H9 (cell line): ENCODE measurements at places on chromosomes 5 and 9.

DNA sequence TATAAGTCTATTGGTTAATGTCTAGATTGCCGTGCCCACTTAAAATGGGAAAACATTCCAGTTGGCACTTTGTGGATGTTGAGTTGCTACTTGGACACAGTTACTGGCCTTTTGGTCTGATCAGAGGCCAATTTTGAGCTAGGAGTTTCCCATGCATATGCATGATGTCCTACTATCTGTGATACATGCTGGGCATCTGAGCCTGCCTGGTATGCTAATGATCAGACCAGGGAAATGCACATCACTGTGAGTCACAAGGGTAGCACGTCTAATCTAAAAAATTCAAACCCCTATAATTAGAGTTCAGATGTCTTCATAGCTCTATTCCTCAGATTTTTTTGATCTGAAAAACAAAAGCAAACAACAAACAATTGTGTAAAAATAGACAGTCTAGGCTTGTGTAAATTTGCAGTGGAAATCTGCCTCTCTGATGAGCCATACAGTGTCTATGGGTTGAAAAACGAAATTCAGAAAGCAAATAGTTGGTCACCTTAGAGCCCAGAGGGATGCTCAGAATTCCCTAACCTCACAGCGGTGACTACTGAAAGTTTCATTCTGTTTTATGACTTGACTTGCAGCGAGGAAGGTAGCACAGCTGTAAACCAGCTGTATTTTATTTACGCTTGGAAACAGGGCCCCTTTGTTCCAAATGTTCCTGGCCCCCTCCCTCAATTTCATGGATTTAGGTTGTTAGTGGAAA, 37.3 kb downstream of the PALM2AKAP2 start:
- DNase-seq, result no peak

- no peak for DNase-seq
Observed at GRCh38 chr5:67106626-67107342, 89.8 kb downstream of the CD180 start.

GRCh38 chr5:96329886-96330529, 103.0 kb downstream of the PCSK1 start:
- no peak for DNase-seq

- DNase-seq, result no peak
Observed at GRCh38 chr9:68709291-68710110, 4.5 kb downstream of the PIP5K1B start.

- no peak for DNase-seq
Observed at GRCh38 chr9:3433066-3433465, 92.7 kb downstream of the RFX3 start.

DNA sequence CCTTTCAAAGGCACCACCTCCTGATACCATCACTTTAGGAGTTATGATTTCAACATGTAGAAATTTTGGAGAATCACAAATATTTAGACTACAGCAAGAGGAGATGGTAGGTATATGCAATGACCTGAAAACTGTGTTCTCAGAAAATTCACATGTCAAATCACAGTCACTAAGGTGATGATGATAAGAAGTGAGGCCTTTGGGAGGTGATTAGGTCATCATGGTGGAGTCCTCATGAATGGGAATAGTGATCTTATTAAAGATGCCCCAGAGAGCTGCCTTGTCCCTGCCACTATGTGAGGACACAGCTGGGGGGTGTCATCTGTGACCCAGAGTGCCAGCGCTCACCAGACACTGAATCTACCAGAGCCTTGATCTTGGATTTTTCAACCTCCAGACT, 513.5 kb upstream of the TUSC1 start:
- DNase-seq, result no peak

DNA sequence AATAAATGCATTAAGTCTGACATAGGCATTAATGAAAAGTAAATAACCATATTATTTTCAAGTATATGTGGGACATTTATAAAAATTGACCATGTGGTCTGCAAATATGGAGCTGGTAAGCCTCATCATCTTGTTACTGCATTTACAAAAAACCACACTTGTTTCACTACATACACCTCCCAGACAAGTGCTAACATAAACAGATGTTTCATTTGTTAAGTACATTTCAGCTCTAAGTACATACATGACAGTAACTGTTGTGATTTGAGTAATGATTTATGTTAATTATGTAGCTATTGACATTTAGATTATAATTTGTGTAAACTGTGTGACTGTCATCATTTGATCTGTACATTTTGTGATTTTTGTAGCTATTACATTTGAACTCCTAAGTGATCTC, 13.9 kb downstream of the IDNK start:
- no peak for DNase-seq

GRCh38 chr5:129971714-129972113, 67.4 kb downstream of the CHSY3 start:
- DNase-seq, result no peak

DNA sequence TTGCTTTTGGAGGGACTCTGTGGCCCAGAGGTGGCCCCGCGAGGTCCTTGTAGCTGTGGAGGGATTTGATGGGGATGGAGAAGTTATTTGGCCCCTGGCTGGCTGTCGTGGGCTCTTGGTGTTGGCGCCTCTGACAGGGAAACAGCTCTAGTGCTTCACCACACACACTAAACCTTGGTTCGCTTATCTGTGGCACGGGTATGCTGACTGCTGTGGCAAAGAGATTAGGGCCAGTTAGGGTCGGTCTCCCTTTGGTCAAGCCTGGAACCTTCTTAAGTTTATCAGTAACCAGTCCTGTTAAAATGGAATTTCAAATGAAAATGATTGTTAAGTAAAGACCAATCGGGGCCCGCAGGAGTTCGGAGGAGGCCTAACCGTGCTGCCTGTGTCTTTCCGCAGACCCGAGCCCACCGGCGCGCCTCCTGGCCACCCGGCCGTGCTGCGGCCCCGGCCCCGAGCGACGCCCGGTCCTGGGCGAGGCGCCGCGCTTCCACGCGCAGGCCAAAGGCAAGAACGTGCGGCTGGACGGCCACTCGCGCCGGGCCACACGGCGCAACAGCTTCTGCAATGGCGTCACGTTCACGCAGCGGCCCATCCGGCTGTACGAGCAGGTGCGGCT, 28.4 kb downstream of the NEURL1B start:
- DNase-seq, result no peak

- no peak for DNase-seq
Observed at GRCh38 chr5:162565-163337, 28.5 kb upstream of the LRRC14B start.

DNA sequence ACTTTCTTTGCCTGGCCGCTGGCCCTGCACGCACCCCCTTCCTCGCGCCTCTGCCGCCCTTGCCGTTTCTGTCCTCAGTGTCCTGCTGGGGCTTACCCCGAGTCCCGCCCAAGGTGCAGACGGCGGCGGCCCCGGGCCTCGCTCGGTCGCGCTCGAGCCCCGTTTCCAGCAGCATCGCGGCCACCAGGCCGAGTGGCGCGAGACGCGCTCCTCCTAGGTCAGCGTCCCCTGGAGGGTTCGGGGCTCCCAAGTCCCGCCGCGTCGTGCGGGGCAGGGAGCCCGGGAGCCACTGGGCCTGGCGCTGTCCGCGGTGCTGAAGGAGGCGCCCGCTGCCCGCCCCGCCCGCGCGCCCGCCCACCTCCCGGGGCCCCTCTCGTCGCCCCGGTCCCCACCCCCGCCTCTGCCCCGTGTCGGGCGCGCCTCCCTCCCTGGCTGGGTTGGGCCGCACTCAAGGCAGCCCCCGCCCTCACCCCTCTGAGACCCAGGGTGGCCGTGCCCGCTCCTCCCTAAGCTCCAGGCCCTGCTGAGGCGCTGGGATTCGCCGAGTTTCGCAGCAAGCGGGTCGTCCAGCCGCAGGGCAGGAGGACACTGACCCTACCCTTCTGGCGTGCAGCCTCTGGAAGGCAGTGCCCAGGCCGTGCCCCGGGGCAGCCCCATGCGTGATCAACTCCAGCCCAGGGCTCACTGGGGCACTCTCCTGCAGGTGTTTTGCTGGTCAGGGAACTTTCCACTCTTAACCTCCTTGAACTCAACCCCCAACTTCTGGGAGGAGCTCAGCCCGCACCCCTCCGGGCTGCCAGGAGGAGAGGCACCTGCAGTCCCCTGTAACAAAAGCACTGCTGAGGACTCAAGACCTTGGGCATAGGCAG, at the start of gene LHX3:
Gene LHX3 (minus strand): TSS at position 291 of the 869 bp plus-strand sequence. CDS start 116 bp downstream, at position 175.
- peak; percentile 69 for DNase-seq

DNA sequence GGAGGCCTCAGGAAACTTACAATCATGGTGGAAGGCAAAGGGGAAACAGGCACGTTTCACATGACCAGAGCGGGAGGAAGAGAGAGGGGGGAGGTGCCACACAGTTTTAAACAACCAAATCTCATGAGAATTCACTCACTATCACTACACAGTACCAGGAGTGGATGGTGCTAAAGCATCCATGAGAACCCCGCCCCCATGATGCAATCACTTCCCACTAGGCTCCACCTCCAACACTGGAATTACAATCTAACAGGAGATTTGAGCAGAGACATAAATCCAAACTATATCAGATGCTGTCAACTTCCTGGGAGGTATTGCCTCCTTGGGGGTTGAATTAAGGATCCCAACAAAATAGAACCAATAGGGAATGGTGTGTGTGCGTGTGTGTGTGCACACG, 407.1 kb downstream of the MED10 start:
- no peak for DNase-seq

GRCh38 chr5:107514305-107514704, 156.4 kb downstream of the EFNA5 start:
- no peak for DNase-seq

GRCh38 chr5:114450437-114450836, 88.6 kb downstream of the KCNN2 start:
- DNase-seq, result no peak

DNA sequence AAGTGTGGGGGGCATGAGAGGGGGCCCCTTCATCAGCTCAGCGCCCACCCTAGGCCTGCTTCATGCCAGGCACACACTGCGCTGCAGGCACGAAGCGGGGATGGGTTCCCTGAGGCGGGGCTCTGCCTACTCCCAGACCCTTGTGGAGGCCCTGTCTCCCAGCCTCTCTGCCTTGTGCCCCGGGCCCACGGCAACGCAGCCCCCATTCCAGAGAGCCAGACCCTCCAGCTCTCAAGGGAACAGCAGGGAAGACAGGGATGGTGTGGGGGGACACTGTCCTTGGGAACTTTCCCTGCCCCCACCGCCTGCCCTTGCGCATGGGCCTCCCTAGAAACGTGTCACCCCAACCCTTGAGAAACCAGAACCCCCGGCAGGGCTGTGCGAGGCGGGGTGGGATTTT, 10.0 kb upstream of the SLC12A7 start:
- no peak for DNase-seq

- no peak for DNase-seq
Observed at GRCh38 chr5:56480078-56480704, 247.1 kb upstream of the ANKRD55 start.

DNA sequence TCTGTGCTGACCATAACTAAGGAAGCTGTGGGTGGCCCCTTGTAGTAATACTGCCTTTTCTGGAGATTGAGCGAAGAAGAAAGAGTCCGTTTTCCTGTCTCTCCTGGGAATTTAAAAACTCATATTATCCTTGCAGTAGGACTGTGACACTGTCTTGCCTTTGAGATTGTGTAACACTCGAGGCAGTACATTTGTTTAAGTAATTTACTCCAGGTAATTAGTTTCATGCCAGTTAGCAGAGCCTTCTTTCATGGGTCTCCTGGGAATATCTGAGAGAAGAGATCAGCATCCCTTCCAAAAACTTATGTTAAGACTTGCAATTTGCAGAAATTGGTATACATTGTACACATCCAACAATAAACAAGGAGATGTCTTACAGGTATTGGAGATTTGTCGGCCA, 405.6 kb downstream of the DMRT2 start:
- no peak for DNase-seq

DNA sequence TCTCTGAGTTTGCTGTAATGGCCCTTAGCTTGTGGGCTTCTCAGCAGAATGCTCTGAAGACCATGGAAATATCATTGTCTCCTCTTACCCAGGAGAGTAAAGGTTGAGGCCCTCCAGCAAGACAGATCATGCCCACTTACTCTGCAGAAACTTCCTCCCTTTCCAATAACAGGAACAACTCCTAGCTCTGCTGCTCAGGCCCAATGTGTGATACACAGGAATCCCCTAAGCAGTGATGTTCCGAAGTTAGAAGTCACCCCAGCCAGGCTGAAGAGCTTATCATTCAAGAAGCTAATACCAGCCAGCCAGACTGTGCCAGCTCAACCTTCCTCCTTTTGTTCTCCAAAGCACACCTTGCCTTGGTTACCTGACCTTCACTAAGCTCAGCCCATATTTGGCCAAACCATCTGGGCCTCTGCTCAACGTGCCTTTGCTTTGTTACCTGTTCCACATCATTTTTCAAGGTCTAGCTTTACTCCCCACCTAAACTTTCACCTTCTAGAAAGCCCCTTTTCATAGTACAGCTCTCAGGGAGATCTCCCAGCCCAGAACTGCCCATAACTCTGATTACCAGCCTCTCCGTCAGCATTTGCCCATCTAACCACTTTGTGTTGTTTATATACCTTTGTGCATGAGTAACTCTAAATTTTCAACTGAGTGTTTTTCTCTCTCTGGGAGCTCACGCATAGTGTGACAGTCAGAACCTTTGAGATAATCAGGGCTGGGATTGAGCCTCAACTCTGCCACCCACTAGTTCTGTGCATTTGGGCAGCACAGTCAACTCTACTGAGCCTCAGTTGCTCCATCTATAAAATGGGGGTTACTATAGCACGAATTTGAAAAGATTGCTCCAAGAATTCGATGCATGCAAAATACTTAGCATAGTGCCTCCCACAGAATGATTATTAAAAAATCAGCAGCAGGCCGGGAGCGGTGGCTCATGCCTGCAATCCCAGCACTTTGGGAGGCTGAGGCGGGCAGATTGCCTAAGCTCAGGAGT, 107.6 kb upstream of the CPEB4 start:
- no peak for DNase-seq

- DNase-seq, result no peak
Observed at GRCh38 chr9:78677326-78677725, 380.4 kb downstream of the PSAT1 start.

DNA sequence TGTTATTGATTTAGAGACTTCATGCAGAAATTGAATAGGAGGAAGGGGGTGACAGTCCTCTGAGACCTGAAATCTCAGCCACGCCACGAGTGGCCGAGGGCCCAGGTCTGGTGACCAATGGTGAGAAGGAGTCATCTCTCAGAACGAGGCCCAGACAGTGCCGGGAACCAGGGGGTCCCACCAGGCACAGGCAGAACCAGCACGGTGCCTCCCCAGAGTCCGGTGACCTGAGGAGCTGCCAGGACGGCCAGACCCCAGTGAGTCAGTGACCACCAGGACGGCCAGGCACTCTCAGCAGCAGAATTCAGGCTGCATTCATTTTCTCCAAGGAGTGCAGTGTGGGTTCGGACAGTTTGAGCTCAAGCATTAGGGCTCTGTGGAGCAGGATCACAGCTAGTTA, 43.8 kb upstream of the NKD2 start:
- DNase-seq, result no peak
